ENCODE measurements at places on chromosomes 11 and 22. TPM values are rescaled to one million over a fixed set of nuclear protein-coding genes. Genes with fewer than 3 reads are reported as not detected.

Gene CTSF
- total RNA-seq: 7.5 TPM

GRCh38 chr11:31102316-31102715, 267.2 kb downstream of the DCDC1 start:
- no peak for DNase-seq

- DNase-seq: no peak
These were observed 967.5 kb downstream of the NTM start for GRCh38 chr11:132337819-132338416.

Gene TSPAN32
- total RNA-seq: not detected

Gene MYRF
- total RNA-seq: 0.68 TPM

Gene ACCSL
- total RNA-seq: not detected

GRCh38 chr11:81993755-81994154, 739.9 kb downstream of the FAM181B start:
- DNase-seq: no peak

Gene ARHGAP8
- total RNA-seq: 4.6 TPM

DNA sequence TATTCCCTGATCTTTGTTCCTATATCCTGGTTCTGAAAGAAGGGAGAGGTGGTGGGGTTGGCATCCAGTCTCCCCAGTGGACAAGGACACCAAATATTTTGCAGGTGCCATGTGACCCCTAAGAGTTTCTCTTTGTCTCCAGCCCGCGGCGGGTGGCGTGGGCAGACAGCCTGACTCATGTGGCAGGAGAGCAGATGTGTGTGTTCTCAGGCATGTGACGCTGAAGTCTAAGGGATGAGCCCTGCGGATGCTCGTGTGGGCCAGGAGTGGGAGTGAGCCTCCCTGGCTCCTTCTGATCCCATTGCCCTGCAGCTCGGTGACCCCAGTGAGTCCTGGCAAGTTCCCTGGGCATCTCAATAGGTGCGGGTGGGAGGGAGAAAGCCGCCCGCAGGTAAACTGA, 94.8 kb upstream of the TBCEL start:
- DNase-seq: peak; percentile 36

DNA sequence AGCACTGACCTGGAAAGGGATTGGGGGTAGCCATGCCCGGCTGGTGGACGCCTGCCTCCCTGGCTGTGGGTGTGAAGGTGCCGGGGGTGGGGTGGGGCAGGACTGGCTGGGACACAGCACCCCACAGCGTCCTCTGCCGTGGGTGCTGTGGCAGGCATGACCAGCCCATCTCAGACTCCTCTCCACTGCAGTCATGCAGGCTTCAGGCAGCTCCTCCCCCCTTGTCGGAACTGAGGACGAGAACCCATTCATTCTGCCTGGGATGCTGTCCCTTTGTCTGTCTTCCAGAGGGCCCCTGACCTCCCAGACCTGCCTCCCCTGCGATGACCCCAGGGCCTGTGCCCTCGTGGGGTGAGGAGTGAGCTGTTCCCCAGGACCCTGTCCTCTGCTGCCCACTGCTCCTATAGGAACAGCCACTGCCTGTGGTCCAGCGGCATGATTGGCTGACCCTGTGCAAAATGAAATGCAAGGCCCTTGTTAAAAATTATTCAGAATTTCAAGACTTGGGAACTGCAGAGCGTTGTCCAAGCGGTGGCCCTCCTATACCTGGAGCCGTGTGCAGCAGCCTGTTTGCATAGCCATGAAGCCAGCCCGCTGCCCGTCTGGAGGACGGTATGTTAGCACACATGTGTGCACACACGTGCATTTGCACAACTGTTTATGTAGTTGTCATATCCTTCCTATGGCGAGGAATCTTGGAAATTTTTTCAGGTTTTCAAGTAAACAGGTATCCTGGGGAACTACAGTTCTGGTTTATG, 1122.3 kb downstream of the BRD1 start:
- DNase-seq: no peak

DNA sequence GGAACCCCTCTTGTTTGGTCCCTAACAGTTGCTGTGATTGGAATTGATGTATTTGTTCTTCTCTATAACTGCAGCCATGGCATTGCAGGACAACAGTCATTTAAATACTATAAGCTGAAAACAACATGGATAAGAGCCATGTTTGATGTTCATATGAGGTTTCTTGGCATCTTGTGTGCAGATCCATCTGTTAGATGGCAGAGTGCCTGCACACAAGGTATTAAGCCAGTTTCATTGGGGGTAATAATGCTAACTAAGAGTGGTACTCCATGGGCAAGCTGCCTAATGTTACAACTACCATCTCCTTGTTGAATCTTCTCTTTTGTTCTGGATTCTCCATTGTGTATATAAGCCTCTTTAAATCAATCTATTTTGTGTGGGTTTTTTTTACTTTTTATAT, 206.0 kb upstream of the CHORDC1 start:
- no peak for DNase-seq

- DNase-seq: peak; percentile 96
These were observed 12.7 kb downstream of the MYO18B start for GRCh38 chr22:25754527-25755202.

Gene SPI1
- total RNA-seq: not detected

GRCh38 chr11:95414217-95414616, 183.2 kb upstream of the SESN3 start:
- no peak for DNase-seq

GRCh38 chr22:43848366-43849171, 13.7 kb downstream of the SULT4A1 start:
- DNase-seq: peak; percentile 41

GRCh38 chr22:38107692-38108515, 2.6 kb downstream of the BAIAP2L2 start:
- DNase-seq: no peak

DNA sequence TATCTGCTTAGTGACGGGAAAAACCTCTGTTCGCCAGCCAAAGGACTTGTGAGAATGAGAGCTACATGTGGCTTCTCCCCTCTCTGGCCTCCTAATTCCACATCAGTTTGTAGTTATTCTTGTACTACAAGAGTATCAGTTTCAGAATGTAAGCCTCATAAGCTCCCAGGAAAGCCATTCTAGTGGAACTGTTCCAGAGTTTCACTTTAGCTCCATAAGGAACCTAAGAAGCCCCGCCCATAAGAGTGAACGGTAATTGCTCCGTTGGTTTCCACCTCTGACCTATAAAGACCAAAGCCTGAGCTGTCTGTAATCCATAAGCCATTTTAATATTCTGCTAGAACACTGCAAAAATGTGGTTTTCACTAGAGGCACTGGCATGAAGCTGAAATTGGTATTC, 53.0 kb downstream of the SIK3 start:
- peak; percentile 55 for DNase-seq

GRCh38 chr22:46369716-46370583, 34.4 kb downstream of the TRMU start:
- DNase-seq: no peak

GRCh38 chr11:104873252-104873651, 25.0 kb downstream of the CASP12 start:
- DNase-seq: no peak

DNA sequence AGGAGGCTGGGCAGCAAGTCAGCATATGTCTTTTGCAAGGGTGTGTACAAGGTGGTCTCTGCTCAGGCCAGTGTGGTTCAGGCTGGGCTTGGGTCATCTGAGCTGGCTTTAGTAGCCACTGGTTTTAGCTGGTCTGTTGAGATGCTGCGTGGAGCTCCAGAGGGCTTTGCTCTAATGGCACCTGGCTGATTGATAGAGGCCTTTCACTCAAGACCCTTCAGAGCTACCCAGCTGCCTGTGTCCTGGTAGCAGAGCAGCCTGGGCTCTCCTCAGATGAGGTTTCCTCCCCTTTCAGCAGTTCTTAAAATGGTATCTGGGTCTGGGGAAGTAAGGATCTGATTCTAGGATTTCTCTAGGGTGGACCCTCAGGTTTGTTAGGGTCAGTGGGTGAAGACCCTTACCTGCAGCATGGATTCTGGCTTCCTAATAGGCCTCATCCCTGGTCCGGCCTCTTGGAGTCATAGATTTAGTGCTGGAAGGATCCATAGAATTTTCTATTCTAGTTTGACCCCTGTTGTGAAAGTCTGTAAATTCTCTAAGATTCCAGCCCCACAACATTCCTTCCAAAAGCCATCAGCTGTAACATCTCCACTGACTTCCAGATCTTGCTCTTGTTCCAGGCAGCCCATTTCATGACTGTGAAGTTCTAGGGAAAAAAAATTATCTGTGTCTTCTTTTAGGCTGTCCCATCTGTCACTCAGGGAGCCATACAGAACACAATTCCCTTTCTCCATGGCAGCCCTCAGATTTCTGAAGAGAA, 190.2 kb upstream of the ZBED5 start:
- no peak for DNase-seq

DNA sequence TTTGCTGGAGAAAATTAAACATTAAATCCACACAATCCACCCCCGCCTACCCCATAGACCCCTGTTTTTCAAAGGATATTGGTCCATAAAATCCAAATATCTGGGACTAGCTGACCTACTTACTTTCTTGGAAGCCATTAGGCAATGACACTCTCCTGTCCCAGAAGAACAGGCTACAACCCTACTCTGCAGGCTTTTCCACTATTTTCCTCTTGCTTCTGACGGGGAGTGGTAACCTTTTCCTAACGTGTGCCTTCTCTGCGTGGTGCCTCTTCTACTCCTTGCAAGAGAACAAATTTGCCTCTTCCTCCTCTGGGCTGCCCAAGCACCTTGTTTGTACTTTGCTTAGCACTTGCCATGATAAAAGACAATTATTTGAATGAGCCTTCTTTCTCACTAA, 51.6 kb downstream of the UBASH3B start:
- DNase-seq: no peak

DNA sequence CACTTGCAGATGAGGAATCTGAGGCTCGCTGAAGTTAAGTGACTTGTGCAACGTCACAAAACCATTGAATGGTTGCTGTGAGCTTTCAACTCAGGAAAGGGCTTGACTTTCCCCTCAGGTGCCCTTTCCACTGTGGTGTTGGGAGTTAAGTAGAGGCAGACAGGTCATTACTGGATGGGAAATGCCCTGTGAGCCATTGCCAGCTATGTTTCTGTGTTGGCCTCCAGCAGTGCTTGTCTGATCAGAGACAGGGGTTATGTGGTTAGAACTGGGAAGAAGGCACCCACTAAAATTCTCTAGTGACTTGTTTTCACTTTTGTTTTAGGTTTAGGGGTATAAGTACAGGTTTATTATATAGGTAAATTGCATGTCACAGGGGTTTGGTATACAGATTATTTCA, 96.6 kb downstream of the FDX1 start:
- DNase-seq: no peak

Gene VPREB1
- not detected for total RNA-seq

GRCh38 chr11:48066881-48067800, 86.8 kb downstream of the PTPRJ start:
- peak; percentile 46 for DNase-seq

DNA sequence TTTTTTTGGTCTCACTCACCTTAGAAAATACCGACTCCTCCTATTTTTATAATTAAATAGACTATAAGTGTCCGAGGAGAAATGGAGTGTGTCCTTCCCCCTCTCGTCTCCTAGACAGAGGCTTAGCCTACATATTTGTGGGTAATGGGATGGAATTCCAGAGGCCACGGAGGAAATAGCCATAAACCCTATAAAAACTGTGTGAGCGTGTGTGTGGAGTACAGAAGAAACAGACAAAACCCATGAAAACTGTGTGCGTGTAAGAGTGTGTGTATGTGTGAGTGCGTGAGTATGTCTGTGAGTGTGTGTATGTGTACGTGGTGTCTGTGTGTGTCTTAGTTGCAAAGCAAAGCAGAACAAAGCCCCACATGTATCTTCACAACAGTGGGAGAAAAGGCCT, 883.5 kb downstream of the OPCML start:
- peak; percentile 20 for DNase-seq

DNA sequence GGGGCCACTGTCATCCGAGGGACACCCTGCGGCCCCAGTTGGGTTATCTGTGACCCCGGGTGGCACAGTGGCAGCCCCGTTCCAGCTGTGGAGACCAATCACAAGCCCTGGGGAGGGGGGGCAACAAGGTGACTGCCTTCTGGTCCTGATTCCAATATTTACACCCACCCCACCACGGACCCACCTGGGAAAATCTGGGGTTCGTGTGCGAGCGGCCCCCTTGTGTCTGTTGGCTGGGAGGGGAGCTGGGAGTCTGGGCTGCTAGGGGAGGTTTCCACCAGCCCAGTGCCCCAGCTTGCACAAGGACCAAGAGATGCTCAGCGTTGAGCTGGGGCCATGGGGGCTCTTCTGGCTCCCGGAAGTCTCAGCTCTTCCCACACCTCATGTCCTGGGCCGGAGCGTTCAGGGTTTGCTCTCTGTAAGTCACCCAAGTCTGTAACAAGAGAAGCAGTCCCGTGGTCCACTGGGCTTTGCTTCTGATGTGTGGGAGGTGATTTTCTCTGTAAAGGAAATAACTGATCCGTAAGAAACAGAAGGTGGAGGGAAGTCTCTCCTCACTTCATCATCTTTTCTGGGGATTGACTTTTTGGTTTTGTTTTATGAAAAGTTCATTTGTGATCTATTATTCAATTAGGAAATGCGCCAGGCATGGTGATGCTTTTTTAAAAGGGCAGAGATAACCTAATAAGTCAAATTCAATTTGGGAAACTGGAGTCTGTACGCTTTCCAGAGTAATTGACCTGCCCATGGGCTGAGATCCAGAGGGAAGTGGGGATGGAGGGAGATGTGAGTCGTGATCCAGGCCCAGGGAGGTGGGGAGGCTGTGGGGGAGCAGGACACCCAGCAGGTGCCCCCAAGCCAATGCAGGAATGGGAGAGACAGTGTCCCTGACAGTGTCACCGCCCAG, 22.4 kb upstream of the GAL start:
- DNase-seq: no peak

DNA sequence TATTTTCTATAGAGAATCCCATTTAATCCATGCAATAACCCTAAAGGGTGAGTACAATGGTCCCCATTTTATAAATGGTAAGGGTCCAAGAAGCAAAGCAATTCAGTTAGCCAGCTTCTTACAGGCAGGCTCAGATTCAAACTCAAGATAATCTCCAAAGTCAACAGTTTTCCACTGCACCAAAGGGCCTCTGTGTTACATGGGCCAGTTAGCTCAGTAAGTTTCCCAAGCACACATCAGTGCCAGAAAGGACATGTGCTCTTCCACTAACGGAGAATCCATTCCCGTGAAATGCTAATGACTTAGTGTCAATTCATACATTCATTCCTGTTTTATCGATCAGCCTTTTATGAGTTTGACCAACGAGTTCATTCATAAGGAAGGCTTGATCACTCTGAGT, 11.0 kb downstream of the SLC43A1 start:
- DNase-seq: no peak

DNA sequence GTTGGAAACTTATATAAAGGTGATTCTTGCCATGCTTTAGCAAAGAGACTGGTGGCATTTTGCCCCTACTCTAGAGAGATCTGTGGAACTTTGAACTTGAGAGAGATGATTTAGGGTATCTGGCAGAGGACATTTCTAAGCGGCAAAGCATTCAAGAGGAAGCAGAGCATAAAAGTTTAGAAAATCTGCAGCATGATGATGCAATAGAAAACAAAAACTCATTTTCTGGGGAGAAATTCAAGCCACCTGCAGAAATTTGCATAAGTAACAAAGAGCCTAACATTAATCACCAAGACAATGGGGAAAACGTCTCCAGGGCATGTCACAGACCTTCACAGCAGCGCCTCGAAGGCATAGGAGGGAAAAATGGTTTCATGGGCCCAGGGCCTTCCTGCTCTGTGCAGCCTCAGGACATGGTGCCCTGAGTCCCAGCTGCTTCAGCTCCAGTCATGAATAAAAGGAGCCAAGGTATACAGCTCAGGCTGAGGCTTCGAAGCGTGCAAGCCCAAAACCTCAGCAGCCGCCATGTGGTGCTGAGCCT, 83.4 kb downstream of the MRTFA start:
- DNase-seq: no peak

Data from Daoy (cell line).